ENCODE measurements at places on chromosomes 16 and 17.

- DNase-seq = no peak
Measured at GRCh38 chr17:68329331-68329730, 38.0 kb downstream of the ARSG start.

GRCh38 chr16:27281243-27281642 lies 12.7 kb upstream of the NSMCE1 start:
- DNase-seq = no peak

- DNase-seq = no peak
Measured at GRCh38 chr16:59044616-59045015, 310.5 kb upstream of the GOT2 start.

GRCh38 chr17:5481451-5481850 lies 4.5 kb downstream of the DERL2 start:
- no peak for DNase-seq

DNA sequence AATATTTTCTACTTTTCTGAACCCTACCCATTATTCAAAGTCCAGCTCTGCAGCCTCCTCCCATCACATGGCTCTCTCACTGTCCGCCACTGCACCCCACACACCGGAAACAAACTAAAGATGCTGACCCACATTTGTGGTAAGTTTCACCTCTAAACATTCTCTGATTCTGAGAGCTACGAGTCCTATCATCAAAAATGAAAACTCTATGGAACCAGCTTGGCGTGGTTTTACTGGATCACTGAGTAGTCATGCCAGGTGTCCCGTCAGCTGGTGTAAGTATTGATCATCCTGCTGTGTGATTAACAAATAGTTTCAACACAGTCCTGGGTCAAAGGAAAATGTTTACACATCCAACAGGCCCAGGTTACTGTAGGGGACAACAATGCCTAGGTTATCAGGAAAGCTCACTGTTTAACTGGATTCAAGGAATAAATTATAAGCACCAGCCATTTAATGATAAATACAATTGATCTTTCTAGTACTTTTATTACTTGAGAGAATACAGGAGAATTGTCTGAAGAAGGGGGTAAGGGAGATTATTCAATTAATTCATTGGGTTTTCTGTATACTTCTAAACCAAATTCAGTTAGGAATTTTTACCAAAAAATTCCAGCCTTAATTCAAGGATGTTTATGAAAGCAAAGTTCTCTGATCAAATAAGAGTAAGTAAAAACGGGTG lies 33.9 kb downstream of the CYTH1 start:
- DNase-seq = no peak

GRCh38 chr16:88606148-88606757 lies 32.1 kb upstream of the IL17C start:
- DNase-seq = no peak

DNA sequence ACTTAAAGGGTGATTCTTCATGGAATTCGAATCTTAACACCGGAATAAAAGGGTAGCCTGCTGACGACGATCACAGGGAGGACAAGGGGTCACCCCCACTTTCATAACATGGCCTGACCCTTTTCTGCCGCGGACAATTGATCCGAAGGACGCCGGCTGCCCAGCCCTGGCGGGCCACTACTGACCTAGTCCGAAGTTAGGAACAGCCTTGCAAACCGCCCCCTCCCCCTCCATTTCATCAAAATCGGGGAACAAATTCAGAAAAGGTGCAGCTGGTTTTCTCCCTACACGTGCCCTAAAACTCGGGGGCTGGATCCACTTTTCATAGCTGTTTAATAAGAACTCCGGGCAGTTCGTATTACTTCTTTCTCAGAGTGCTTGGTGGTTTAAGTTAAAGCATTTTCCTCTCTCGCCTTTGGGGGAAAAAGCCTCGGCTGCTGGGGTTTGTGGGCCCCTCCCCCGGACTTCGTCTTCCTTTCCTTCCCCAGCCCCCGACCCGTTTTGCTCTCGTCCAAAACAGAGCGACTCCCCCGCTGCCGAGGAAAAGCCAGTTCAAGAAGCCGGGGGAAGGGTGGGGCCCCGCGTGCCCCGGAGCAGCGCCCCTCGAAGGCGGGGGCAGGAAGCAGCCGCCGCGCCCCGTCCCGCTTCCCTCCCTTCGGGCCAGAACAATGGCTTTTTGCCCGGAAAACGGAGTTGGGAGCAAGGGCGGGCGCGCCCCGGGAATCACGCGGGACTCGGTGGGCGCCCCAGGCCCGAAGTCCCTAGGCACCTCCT lies 641 bp upstream of the CBX2 start:
- no peak for DNase-seq

DNA sequence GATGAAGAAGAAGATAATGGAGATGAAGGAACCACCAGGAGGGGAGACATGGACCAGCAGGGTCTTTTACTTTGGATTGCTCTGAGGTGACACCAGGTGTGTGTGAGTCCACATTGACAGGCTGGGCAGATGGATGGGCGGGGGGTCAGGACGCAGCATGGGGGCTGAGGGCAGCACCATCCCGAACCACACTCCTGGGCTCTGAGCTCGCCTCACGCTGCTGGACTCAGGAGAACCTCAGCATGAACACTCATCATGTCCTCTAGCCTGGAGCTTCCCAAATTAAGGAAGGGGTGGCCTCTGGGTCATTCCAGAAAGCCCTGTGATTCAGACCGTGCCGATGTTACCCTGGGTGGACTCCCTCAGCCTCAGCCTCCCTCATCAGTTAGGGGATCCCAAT lies 50.4 kb upstream of the MAP3K14 start:
- DNase-seq = no peak

GRCh38 chr17:67247416-67247900 lies 2.5 kb upstream of the HELZ start:
- no peak for DNase-seq

- DNase-seq = no peak
Measured at GRCh38 chr17:1039511-1040215, 42.7 kb downstream of the TIMM22 start.

- no peak for DNase-seq
Measured at GRCh38 chr16:30665155-30665829, 7.1 kb downstream of the FBRS start.

- no peak for DNase-seq
Measured at GRCh38 chr17:19706791-19707727, 9.3 kb downstream of the SLC47A2 start.

GRCh38 chr17:79956853-79957252 lies 78.8 kb downstream of the TBC1D16 start:
- DNase-seq = no peak

Measured in omental fat pad (tissue), 4 donors.